Ammon's horn (tissue), 1 donor: ENCODE measurements at places on chromosomes 11 and 22.

- no peak for DNase-seq
These were observed 10.7 kb downstream of the BCL9L start for GRCh38 chr11:118914987-118915386.

DNA sequence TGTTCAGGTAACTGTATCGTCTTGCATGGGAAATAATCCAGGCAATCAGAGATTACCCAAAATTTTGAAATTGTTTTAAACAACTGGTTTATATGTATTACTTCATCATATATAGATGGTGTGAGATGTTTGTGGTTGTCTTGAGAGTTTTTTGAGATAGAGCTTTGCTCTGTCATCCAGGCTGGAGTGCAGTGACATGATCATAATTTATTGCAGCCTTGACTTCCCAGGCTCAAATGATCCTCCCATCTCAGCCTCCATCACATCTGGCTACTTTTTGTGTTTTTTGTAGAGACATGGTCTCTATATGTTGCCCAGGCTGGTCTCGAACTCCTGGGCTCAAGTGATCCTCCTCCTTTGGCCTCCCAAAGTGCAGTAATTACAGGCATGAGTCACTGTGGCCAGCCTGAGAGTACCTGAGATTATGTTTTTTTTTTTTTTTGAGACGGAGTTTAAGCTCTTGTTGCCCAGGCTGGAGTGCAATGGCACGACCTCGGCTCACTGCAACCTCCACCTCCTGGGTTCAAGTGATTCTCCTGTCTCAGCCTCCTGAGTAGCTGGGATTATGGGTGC is 11.5 kb downstream of the CTNND1 start:
- no peak for DNase-seq

DNA sequence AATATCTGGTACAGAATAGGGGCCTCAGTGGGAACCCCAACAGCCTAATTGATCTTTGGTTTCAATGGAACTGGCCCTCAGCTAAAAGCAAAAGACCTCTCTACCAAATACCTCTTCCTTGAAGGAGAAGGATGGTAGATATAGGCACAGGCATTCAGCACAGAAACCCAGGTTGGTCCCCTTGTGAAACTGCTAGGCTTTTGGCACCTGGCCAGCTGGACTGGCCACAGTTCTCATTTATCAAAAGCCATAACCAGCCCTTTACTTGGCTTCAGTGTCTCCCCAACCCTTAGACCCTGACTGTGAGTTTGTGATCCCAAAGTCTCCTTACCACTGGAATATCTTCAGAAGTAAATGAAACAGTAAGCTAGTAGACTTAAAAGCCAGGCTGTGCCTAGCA is 152.9 kb downstream of the TENM4 start:
- DNase-seq: no peak

DNA sequence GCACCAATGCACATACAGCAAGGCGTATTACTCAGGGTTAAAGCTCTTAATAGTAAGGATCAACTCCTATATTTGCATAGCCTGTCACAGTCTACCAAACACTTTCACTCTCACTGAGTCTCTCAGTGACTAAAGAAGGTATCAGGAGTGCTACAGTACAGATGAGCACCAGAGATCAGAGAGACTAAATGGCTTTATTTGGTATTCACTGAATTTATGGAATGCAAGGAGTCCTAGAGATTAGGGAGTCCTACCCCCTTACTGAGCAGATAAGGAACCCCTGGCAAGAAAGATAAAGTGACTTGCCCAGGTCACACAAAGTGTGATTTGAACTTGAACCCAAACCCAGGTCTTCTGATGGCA is 396.4 kb upstream of the CCDC90B start:
- no peak for DNase-seq

DNA sequence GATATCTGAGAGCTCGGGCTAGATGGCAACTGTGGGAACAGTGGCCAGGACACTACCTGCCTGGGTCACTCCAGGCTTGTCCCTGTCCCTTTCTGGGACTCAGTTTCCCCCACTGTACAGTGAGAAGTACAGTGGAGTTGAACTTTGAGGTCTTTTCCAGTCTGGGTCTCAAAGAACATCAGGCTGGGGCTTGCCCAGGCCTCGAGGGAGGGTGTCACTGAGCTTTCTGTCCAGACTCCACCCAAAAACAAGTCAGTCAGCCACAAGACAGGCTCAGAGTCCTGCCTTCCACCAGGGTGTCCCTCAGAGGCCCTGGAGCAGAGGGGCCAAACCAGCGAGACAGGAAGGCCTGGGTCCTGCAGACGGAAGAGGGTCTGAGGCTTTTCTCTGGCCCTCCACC is 2.0 kb upstream of the PLA2G3 start:
- DNase-seq: no peak

- DNase-seq: no peak
These were observed 109.3 kb upstream of the SNX19 start for GRCh38 chr11:131025421-131026125.

DNA sequence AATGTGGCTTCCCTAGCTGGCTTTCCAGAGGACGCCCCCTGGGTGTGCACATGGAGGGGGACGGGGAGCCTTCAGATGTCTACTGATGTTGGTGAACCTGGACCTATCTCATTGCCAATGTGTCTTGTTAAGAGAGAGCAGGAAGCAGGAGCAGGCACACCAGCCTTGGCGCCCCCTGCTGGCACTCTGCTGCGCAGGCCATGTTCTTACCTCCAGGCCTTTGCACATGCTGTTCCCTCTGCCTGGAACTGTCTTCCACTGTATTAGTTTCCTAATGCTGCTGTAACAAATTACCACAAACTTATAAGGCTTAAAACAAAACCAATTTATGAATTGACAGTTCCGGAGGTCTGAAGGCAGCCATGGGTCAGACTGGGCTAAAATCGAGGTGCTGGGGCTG is 23.6 kb upstream of the MN1 start:
- no peak for DNase-seq

GRCh38 chr11:67269401-67270255 is 3.4 kb downstream of the GRK2 start:
- DNase-seq: no peak

DNA sequence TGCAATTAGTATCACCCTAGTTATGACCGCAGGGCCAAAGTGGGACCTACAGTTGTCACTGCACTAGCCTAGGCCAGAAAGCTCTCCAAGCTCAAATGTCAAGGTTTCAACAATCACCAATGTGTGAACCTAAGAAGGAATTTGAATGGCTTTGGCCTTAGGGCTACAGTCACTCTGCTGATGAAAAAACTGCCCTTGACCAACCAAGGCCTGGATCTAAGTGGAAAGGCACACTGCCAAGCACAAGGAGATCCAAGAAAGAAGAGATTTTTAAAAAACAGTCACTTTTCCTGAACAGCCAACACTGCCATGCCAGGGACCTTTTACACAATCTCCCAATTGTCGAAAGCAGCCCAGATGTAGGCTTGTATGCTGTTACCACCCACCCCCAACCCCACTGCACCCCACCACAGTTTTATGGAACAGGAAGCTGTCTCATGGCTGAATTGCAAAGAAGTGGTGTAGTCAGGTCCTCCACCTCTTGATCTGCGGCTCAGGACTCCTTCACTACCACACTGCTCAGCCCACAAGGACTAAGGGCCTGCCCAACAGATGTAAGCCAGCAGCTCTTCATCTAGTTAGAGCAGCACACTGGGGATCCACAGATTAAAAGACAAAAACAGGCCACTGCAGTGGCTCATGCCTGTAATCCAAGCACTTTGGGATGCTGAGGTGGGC is 32.9 kb downstream of the SMCO4 start:
- DNase-seq: no peak

GRCh38 chr11:15742626-15743519 is 613.5 kb downstream of the SOX6 start:
- no peak for DNase-seq

- DNase-seq: no peak
These were observed 29.0 kb downstream of the TMEM225 start for GRCh38 chr11:123856444-123856843.

DNA sequence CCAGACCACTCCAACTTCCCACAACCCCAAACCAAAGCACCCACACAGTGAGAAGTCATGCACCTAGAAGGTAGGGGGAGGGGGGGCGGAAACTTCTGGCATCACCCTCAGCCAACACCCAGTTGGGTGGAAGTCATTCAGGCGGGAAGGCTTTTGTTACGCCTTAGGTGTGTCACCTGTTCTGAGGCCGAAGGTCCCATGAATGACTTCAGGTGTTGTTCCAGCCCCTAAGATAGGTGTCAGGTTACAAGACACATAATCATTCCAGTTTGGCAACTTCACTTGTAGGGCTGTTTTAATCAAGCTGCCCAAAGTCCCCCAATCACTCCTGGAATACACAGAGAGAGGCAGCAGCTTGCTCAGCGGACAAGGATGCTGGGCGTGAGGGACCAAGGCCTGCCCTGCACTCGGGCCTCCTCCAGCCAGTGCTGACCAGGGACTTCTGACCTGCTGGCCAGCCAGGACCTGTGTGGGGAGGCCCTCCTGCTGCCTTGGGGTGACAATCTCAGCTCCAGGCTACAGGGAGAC is at the start of gene TMPRSS4:
Gene TMPRSS4, plus strand, starts transcription at position 325 of the 528 bp plus-strand sequence. CDS start 225 bp downstream, outside the sequence.
- DNase-seq: no peak

DNA sequence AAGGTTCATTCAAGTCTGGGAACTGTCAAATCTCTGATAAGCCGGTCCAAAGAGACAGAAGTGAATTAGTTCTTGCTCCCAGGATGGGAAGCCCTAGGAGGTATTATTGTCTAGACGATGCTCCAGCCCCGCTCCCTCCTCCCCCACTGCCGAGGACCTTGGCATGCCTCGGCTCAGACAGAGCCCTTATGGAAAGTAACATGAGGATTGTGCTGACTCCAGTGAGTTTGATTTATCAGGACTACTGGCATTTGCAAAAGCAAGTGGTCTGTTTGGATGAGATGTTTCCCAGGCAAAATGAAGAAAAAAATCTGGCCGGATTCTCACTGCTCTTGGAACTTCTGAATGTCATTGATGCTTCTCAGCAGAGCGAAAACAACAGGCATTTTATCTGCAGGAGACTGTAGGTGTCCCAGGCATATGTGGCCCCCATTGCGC is 341.0 kb downstream of the ETS1 start:
- DNase-seq: no peak

DNA sequence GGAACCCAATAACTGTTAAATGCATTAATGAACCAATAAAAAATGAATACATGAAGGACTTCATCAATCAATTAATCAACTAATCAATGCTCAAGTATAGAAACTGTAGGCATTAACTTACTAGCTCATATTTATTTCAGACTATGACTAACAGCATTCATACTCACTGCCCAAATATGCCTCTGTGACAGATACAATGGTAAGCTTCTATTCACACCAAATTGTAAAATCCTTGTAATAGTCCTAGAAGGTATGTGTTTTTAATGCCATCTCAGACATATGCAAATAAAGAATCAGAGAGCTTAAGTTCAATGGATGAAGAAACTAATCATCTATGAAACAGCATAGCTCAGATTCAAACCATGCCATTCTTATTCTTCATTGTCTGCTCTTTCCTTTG is 1253.6 kb upstream of the TENM4 start:
- DNase-seq: no peak

DNA sequence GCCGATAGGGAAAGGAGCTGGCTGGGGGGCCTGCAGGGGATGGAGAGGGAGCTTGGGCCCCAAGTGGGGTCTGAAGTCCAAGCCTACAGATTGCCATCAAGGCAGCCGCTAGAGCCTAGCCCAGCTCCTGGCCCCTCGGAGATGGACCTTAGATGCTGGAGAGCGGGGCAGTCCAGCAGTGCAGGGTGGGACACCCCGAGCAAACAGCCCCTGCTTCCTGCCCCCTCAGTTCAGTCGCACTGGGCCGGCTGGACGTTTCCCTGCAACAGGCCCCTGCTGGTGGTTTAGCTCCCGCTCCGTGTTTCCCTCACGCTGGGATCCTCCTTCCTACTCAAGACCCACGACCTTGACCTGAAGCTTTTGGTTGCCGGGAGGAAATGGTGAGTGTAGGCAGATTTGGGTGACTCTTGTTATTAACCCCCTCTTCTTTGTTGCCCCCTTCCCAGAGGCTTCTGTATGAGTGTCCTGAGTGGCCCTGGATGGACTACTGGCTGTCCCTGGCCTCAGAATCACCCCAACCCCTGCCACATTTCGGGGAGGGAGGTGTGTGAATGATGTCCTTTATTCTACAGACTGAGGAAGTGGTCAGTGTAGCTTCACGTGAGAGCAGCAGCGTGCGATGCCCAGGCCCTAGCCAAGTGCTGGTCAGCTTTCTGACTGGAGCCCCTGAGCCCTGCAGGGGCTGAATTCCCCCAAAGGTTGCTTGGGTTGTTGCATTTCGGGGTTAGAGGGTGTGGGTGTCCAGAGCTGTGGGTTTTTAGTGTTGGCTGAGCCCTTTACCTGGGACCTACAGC is 2.7 kb downstream of the ST3GAL4 start:
- no peak for DNase-seq

DNA sequence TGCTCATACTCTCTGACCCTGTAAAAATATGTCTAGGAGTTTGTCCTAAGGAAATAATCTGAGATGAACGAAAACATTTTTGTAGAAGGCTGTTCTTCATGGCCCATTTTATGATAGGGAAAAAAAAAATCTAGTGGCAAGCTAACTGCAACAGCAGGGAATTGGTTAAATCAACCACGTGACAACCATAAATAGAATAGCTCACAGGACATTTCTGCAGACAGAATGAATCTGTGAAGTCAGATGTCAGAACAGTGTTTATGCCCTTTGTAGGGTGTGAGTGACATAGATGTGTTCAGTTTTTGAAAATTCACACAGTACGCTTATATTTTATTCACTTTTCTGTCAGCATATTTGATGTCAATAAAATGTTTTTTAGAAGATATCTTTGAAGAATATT is 16.1 kb downstream of the ARHGAP1 start:
- peak; percentile 52 for DNase-seq

DNA sequence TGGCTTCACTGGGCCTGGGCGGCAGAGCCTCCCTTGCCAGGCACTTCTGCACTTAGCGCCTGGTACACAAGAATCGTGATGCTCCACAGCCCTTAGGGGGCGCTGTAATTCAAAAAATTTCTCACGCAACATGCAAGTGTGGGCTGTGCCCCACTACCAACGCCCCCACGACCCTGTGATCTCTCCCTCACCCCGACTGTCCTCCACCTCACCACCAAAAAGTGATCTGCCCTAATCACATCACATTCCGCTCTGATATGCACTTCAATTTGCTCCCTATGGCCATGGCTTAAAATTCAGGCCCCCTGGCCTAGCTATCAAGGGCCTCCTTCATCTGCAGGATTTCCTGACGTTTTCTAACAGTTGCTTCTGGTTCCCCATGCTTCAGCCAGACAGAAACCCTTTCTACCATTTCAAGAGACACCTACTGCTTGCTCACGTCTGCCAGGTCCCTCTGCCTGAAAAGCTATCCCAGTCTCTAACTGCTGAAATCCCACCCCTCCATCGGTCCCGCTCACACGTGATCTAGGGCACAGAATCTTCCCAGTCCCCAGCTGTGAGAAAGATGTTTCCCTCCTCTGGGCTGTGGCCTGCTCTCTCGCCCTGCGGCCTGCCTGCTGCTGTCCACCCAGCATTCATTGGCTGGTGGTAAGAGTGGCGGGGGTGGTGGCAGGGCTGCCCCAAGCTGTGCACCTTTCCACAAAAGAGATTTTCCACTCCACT is 27.9 kb upstream of the LRRC32 start:
- no peak for DNase-seq

GRCh38 chr11:69494851-69495250 is 13.4 kb downstream of the LINC01488 start:
- no peak for DNase-seq
